HFFc6 (cell line): ENCODE measurements at places on chromosomes 2 and 18.

- no peak for DNase-seq
These were observed 554.8 kb downstream of the PIK3C3 start for GRCh38 chr18:42509750-42510415.

DNA sequence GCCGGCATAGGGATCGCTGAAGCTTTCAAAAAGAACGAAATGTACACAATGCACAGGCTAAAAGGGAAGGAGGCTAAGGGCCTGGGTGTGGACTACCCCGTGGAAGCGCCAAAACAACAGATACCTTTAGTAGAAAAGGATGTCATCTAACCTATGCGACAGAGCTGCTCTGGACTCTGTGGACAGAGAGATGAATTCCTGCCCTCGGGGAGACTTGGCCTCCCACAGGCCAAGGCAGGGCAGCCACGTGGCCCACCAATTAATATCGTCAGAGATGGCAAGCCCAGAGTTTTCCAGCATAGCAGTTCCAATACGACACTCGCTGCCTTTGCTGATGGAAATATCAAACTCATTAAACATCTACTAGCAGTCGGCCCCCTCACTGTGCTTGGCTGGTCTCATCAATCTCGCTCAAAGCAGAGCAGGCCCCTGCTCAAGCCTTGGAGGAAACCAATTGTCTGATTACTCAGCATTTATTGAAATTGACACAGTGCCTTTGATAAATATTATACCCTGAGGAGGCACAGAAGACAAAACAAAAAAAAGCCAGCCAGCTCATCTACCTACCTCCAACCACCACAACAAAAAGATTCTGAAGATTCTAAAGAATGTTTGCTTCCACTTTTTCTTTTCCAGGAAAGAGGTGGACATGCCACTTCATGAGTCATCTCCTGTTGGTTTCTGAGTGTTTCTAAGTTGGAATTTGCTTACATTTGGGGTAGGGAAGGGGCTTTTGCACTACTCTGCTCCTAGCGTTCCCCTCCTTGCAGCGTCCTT, 79.0 kb upstream of the ACAA2 start:
- DNase-seq: no peak

- no peak for DNase-seq
These were observed 28.4 kb upstream of the ID2 start for GRCh38 chr2:8653485-8653884.

DNA sequence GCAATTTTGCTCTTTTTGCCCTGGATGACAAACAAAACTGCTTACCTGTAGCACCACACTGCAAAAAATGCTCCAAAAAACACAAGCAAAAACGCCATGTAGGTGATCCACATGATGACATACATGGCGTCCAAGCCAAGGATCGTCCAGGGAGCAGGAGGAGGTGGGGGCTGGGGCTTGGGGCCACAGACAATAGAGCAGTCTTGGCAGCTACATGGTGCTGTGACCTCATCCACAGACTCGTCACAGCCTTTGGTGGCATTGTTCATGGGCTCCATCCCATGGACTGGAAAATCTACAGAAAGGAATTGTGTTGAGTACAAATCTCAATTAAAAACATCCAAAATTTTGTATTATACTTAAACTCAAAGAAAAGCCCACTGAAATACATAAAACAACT, 26.1 kb downstream of the NPC1 start:
- no peak for DNase-seq

GRCh38 chr2:144858211-144858610, 338.3 kb upstream of the ZEB2 start:
- no peak for DNase-seq

DNA sequence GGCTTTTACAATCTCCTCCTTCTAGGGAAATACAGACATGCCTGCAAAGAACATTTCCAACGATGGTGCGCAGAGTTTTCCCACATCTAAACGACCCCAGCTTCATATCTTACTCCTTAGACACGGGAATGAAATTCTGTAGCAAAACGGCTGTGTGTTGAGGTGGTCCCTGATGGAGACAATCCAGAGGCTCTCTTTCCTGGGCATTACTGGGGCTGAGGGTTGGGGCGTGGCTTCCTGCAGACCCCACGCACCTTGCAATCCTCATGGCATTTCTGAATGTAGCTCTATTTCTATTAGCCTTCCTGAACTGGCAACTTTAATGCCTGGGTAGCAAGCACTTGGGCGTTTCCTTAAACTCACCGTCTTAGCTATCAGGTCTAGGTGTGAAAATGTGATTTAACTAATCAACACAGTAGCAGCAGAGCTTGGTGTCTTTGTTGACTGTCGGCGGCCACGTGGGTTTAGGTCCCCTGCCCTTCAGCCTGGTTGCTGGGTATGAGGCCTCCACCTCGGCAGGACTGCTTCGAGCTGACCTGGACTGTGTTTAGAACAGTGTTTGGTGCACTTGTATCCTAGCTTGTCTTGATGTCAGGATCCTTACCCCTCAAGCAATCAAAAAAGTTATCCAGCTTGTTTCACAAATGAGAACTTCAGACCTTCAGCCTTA, 242.8 kb downstream of the GBX2 start:
- DNase-seq: no peak

GRCh38 chr2:79750321-79750720, 237.5 kb downstream of the CTNNA2 start:
- no peak for DNase-seq

DNA sequence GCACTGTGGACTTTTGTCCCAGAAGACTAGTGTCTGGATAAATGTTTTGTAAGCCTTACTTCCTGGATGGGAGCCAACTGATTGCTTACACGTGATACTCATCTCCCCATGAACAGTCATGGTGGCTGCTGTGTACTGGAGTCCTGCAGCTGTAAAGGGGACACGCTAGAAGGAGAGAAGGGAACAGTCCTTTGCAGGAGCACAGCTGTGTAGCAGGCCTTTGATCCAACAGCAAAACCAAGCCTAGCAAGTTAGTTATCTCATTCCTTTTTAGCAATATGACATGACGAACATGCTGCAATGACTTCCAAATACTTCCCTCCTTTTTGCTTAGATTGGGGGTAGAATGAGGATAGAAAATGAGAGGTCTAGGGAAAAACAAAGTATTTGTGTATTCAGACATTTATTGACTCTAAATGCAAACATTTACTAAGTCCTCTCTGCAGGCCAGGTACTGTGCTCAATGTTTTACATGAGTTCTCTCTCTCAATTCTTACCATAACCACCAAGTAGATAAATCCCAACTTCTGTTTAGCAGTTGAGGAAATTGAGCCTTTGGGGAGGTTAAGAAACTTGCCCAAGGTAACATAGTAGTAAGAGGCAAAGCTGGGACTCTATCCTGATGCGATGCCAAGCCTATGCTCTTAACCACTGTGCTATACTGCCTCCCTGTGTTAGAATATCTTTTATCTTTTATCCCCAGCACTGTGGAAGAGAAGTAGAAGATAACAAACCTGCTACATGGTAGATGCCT, 55.4 kb upstream of the CD28 start:
- DNase-seq: peak; percentile 40

- no peak for DNase-seq
These were observed 839 bp upstream of the GPR148 start for GRCh38 chr2:130728007-130728454.

DNA sequence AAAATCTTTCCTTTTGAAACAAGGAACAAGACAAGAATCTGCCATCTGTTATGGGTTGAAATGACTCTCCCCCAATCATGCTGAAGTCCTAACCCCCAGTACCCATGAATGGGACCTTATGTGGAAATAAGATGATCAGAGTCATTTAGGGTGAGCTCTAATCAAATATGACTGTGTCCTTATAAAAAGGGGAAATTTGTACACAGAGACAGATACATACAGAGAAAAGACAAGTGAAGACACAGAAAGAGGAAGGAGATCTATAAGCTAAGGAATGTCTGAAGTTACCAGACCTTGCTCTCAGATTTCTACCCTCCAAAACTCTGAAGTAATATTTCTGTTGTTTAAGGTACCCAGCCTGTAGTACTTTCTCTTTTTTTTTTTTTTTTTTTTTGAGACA, 15.7 kb downstream of the TGFBRAP1 start:
- DNase-seq: no peak
